ENCODE measurements at places on chromosomes 11 and 22. TPM values are rescaled to one million over a fixed set of nuclear protein-coding genes. Genes with fewer than 3 reads are reported as not detected.

GRCh38 chr11:44004452-44005062 is 43.2 kb upstream of the ACCSL start:
- H3K27ac ChIP-seq, result no peak overlapping the region
- peaks cover 4% of the 10 kb centered on the region for H3K4me1 ChIP-seq
- no peaks in the 10 kb centered on the region for H3K36me3 ChIP-seq
- H3K27me3 ChIP-seq, result no peaks in the 10 kb centered on the region
- no peak for DNase-seq

The ELMOD1 gene
- total RNA-seq, result 0.61 TPM

The GTSE1 gene
- total RNA-seq, result 0.30 TPM

- H3K4me1 ChIP-seq, result no peaks in the 10 kb centered on the region
- H3K36me3 ChIP-seq, result no peaks in the 10 kb centered on the region
- H3K27me3 ChIP-seq, result no peaks in the 10 kb centered on the region
Measured at GRCh38 chr11:88050247-88050646, 125.0 kb downstream of the RAB38 start.

The HORMAD2 gene
- not detected for total RNA-seq

DNA sequence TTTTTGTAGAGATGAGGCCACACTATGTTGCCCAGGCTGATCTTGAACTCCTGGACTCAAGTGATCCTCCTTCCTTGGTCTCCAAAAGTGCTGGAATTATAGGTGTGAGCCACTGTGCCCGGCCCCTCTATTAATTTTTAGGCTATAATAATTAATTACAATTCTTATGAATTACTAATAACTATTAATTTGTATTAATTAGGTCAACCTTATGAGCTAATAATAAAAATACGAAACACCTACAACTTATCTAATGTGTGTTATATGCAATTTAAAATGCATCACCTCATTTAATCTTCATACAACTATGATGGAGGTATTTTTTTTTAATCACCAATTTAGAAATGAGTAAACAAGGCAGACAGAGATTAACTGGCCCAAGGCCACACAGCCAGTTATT is 26.2 kb downstream of the LRP4 start:
- H3K27ac ChIP-seq, result no peak overlapping the region
- no peak for DNase-seq
- no peak overlapping the region for H3K4me3 ChIP-seq
- H3K36me3 ChIP-seq, result peaks cover 19% of the 10 kb centered on the region
- no peaks in the 10 kb centered on the region for H3K4me1 ChIP-seq

DNA sequence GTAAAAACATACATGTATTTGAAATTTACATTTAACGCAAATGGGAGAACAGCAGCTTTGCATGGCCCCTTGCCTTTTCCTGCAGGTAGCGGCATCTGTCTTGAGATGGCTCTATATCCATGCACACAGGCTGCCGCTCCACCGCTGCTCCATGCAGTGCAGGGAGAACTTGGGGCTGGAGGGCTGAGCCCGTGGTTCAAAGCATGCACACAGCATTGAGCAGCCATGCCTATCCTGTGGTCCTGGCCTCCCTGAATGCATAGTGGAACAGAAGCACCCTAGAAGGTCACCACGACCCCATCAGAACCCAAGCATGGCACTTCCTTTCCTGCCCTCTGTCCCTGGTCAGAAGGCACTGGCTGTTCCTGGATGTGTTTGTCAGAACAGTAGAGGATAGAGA is 35.0 kb upstream of the TP53I11 start:
- H3K27ac ChIP-seq, result no peak overlapping the region
- H3K4me1 ChIP-seq, result peaks cover 22% of the 10 kb centered on the region
- no peaks in the 10 kb centered on the region for H3K27me3 ChIP-seq
- DNase-seq, result no peak
- no peaks in the 10 kb centered on the region for H3K36me3 ChIP-seq

- no peak overlapping the region for H3K4me3 ChIP-seq
- peaks cover 4% of the 10 kb centered on the region for H3K27me3 ChIP-seq
- no peak overlapping the region for H3K27ac ChIP-seq
- H3K4me1 ChIP-seq, result no peaks in the 10 kb centered on the region
- DNase-seq, result no peak
Measured at GRCh38 chr11:34773211-34773610, 143.0 kb downstream of the APIP start.

DNA sequence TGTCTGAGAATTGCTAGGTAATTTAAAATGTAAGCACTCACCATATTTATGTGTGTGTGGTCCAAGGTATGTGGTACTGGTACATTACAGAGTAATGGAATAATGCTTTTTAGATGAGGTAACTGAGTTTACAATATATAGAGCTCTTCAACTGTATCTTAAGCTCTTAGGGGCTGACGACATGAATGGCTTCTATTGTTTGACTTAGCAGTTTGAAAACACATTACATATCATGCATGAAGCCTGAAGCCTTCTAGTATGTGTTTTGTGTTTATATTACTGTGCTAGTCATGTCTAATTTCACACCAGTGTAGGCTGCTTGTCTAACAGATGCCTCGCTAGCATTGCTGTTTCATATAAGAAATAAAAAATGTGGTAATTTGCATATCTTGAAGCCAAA is 37.2 kb downstream of the GAS2 start:
- peak overlapping the region; percentile 27 for H3K27ac ChIP-seq
- H3K27me3 ChIP-seq, result no peaks in the 10 kb centered on the region
- H3K4me1 ChIP-seq, result peaks cover 7% of the 10 kb centered on the region

GRCh38 chr11:123587044-123587443 is 67.4 kb downstream of the SCN3B start:
- H3K27ac ChIP-seq, result no peak overlapping the region
- no peak overlapping the region for H3K4me3 ChIP-seq
- DNase-seq, result no peak

DNA sequence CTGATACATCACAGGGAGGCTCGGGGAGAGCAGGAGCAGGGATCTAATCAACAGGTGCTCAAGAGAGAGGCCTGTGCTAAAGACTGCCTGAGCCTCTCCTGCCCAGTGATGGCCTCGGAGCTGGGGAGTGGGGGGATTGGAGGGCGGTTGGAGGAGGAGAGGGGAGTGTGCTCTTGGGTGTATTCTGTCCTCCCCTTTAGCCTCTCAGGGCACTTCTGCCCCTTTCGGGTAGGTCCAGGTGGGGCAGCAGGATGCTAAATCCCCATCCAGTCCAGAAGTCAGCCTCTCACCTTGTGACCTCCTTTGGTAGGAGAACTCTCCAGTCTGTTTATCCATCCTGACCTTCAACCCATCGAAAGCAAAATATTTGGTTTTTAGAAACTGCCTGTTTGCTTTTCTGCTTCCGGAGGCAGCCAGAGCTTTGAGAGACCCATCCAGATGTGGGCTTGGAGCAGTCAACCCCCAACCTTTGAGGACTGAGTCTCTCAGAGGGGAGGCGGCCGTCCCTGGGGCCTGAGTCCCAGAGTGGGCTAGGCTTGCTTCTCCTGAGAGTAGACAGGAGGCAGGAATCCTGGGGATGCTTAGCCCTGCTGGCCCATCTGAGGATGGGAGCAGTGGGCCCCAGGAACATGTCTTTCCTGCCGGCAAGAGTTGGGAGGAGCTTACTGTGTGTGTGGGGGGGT is 105.2 kb upstream of the SYT13 start:
- no peaks in the 10 kb centered on the region for H3K4me1 ChIP-seq
- no peak for DNase-seq
- H3K27ac ChIP-seq, result no peak overlapping the region
- H3K36me3 ChIP-seq, result no peaks in the 10 kb centered on the region
- H3K27me3 ChIP-seq, result peaks cover 17% of the 10 kb centered on the region

DNA sequence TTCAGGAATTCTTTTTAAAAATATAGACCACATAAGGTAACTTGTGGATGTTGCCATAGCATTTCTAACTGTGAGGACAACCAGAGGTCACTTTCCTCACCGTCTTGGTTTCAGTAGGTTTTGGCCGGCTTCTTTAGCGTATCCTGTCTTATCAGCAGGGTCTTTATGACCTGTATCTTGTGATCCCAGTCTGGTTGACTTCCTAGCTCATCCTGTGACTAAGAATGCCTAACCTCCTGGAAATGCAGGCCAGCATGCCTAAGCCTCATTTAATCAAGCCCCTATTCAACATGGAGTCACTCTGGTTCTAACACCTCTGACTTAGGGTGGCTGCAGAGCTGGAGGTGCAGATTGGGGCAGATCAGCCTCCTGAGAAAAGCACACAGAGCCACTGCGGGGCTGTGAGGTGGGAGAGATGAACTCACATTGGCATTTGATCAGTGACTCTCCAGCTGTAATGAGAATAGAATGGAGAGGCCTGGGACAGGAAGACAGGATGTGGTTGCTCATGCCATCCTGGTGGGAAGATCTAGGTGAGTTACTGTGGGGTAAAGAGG is 41.1 kb upstream of the TOP3B start:
- no peaks in the 10 kb centered on the region for H3K27me3 ChIP-seq
- no peak for DNase-seq
- H3K36me3 ChIP-seq, result no peaks in the 10 kb centered on the region
- no peak overlapping the region for H3K27ac ChIP-seq

GRCh38 chr11:44243595-44244343 is 66.2 kb downstream of the ALX4 start:
- no peak overlapping the region for H3K27ac ChIP-seq
- peaks cover 59% of the 10 kb centered on the region for H3K4me1 ChIP-seq
- H3K27me3 ChIP-seq, result no peaks in the 10 kb centered on the region
- H3K4me3 ChIP-seq, result no peak overlapping the region
- no peak for DNase-seq

DNA sequence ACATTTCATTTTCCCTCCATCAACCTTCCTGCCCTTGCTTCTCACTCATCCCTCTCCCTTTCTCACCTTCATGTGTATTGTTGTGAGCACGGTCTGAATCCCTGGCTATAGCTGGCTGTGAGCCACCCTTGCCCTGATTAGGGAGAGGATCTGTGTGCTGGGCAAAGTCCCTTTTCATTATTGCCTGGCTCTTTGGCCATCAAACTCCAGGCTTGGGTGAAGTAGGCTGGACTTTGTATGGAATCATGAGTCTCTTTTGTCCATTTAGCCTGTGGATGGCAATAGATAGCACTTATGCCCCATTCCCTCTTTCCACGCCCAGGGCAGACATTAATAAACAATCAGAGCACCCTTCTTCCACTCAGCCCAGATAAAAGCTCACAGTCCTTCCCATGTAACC is 6.7 kb downstream of the MYO18B start:
- peak overlapping the region; percentile 76 for H3K27ac ChIP-seq
- peaks cover 39% of the 10 kb centered on the region for H3K4me1 ChIP-seq
- no peak overlapping the region for H3K4me3 ChIP-seq
- no peak for DNase-seq
- no peaks in the 10 kb centered on the region for H3K27me3 ChIP-seq

GRCh38 chr11:116193321-116194131 is 579.3 kb downstream of the BUD13 start:
- DNase-seq, result peak; percentile 50
- H3K36me3 ChIP-seq, result no peaks in the 10 kb centered on the region
- peaks cover 11% of the 10 kb centered on the region for H3K4me1 ChIP-seq
- H3K4me3 ChIP-seq, result peak overlapping the region; percentile 58
- peaks cover 18% of the 10 kb centered on the region for H3K27me3 ChIP-seq

The PNPLA5 gene
- total RNA-seq, result not detected

DNA sequence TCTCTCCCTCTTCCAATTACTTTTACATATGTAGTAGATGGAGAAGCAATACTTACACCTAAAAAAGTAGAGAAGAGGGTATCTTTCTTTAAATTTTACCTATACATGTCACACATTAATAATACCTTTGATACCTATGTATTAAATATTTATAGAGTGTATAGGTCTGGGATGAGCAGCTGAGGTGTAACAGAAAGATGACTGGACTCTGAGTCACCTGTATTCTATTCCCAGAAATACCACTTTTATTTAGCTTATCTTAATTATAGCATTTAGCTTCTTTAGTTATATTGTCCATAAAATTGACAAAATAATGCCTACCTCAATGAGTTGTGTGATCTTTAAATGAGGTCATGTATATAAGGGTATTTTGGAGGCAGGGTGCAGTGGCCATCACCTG is 30.6 kb upstream of the YAP1 start:
- H3K4me3 ChIP-seq, result no peak overlapping the region
- H3K27ac ChIP-seq, result no peak overlapping the region
- no peaks in the 10 kb centered on the region for H3K4me1 ChIP-seq

The RHOG gene
- total RNA-seq, result 17.9 TPM

The C22orf42 gene
- total RNA-seq, result not detected

DNA sequence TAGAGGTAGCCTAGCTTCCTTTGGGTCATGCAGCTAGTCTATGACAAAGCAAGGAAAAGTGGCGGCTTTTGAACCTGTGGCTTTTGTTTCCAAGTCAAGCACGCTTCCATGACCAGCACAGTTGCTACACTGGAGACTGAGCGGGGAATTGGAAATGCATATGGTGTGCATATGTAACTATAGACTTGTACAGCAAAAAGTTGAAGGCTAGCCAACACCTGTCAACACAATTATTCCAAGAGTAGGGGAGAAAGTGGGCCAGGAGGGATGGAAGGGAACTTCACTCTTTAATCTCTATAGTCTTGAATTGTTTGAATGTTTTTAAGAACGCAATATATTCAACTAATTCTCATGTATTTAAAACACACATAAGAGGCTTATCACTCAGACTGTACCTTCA is 218.5 kb upstream of the CADM1 start:
- no peak overlapping the region for H3K4me3 ChIP-seq
- H3K4me1 ChIP-seq, result peaks cover 7% of the 10 kb centered on the region
- no peak for DNase-seq
- no peak overlapping the region for H3K27ac ChIP-seq
- H3K36me3 ChIP-seq, result no peaks in the 10 kb centered on the region

The PANX3 gene
- not detected for total RNA-seq

The HBB gene
- 201 TPM for total RNA-seq

The NPAS4 gene
- not detected for total RNA-seq

The MICAL2 gene
- total RNA-seq, result 82.6 TPM

DNA sequence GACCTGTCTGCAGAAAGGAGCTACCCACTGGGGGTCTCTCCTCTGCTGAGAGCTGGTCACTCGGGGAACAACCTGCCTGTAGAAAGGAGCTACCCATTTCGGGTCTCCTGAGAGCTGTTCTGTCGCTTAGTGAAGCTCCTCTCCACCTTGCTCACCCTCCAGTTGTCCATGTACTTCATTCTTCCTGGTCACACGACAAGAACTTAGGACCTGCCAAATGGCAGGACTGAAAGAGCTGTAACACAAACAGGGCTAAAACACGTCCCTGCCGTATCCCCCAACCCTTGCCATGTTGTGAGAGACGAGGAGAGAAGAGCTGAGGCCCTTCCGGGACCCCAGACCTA is 24.1 kb upstream of the RNASEH2C start:
- H3K27me3 ChIP-seq, result peaks cover under 1% of the 10 kb centered on the region
- H3K4me3 ChIP-seq, result no peak overlapping the region
- H3K4me1 ChIP-seq, result no peaks in the 10 kb centered on the region
- no peak overlapping the region for H3K27ac ChIP-seq
- no peaks in the 10 kb centered on the region for H3K36me3 ChIP-seq
- no peak for DNase-seq

The C11orf16 gene
- not detected for total RNA-seq

GRCh38 chr11:76209375-76209972 is 3.2 kb upstream of the WNT11 start:
- H3K4me1 ChIP-seq, result peaks cover 38% of the 10 kb centered on the region
- H3K36me3 ChIP-seq, result no peaks in the 10 kb centered on the region
- H3K27me3 ChIP-seq, result peaks cover 10% of the 10 kb centered on the region
- no peak overlapping the region for H3K27ac ChIP-seq
- peak; percentile 58 for DNase-seq

Data from heart right ventricle (tissue), 16 donors.